ENCODE measurements at places on chromosomes 2 and 18.

DNA sequence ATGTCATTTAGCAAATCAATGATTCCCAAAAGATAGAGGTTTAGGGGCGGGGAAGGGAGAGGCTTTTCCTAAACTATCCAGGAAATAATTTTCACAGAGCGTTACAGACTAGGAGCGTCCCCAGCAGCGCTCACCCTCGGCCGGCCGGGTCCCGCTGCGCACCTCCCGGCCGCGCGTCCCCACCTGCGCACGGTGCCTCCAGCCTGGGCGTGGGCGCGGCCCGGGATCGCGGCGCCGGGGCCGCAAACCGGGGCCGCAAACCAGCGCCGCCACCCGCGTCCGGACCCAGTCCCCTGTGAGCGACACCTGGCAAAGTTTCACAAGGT is 684 bp upstream of the ZCCHC2 start:
- no peak for DNase-seq

DNA sequence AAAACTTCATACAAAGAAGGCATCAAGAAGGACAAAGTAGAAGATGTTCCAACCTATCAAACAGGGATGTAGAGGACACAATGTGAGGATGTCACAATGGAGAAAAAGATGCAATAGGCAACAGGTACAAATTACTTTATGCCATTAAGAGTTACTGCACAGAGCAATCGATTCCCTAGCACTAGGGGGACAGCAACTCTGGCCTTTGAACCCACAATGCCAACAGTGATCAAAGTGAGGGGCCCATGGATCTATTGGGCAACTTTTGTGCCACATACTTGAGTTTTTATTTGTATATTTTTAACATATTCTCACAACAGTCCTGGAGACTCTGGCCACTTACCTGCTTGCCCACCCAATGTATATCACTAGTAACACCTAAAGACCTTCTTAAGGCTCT is 220.2 kb downstream of the HNMT start:
- DNase-seq: no peak

DNA sequence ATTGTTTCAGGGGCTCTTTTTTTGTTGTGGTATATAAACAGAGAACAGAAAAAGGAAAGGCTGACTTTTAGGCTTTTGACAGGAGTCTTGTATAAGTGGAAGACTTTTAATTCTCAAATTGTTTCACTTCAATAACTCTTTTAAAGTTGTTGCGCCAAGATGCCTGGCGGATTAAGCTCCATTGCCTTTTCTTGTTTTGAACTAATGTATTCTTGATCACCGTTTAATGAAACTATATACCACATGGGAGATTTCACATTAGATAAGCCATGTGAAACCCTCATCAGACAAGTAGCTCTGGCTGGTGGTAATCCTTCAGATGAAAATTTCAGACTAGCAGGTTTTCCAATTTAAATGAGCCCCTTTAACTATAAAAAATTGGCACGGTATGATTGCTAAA is 257.4 kb downstream of the CCDC178 start:
- DNase-seq: no peak

DNA sequence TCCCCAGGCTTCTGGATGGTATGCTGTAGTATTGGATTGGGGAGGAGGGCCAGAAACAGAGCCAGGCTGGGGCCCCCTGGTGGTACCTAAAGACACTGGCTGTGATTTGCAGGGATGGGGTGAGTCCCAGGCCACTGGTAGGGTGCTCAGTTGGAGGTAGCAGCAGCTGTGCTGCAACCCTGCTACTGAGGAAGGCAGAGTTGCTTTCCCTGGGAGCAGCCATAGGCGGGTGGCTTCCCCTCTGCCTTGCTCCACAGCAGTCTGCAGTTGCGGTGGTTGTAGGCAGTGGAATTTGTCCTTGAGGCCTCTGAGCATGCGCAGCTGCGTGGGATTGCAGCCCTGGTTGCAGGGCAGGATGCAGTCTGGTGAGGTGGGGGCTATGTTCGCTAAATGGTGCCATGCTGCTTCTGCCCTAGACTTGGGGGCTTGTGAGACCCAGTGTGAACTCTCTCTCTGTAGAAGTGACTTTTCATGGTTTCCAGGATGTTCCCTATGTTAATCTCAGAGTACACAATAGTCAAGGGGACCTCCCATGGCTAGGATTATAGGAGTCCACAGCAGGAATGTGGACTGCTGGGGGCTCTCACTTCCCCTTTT is 443.5 kb downstream of the XIRP2 start:
- DNase-seq: no peak

DNA sequence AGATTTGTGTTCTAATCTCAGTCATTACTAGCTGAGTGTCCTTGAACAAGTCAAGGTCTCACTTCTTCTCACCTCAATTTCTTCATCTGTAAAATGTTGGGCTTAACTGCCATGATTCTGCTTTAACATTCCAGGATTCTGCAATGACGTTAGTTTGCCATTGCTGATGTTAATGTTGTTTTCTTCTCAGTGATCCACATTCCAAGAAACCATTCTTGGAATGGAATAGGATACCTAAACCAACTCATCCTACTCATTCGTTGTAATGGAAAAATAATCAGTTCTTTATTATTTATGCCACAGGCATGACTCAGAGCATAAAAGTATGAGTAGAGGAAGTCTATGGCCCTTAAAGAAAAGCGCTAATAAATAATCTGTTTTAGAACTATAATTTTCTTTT is 140.2 kb upstream of the ETAA1 start:
- DNase-seq: no peak

- no peak for DNase-seq
Measured at GRCh38 chr2:186201371-186201770, 284.7 kb upstream of the ZC3H15 start.

DNA sequence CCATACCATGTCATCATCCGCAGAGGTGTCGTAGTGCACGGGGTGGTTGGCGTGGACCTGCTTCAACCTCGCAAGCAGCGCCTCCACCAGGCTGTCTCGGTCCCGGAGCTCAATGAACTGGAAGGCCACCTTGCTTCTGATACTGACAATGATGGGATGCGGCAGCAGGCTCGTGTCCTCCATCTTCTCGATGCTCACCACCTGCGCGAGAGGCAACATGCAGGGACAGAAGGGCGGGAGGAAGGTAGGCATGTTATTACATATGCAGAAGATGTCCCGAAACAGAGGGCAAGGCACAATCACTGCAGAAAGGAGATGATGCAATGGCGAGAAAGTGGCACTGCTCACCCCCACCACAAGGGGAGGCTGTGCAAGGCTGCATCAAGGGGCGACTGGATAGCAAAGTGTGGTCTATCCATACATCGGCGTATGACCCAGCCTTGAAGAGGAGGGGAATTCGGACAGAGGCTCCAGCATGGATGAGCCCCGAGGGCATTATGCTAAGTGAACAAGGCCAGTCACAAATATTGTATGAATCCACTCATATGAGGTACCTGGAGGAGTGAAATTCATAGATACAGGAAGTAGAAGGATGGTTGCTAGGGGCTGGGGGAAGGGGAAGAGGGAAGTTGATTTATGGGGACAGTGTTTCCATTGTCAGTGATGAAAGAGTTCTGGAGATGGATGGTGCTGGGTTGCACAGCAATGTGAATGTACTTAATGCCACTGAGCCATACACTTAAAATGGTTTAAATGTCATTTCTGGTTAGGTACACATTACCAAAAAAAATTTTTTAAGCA is 36.6 kb downstream of the RPL31 start:
- DNase-seq: no peak

GRCh38 chr18:48409591-48410094 is 460 bp upstream of the ZBTB7C start:
- DNase-seq: no peak

DNA sequence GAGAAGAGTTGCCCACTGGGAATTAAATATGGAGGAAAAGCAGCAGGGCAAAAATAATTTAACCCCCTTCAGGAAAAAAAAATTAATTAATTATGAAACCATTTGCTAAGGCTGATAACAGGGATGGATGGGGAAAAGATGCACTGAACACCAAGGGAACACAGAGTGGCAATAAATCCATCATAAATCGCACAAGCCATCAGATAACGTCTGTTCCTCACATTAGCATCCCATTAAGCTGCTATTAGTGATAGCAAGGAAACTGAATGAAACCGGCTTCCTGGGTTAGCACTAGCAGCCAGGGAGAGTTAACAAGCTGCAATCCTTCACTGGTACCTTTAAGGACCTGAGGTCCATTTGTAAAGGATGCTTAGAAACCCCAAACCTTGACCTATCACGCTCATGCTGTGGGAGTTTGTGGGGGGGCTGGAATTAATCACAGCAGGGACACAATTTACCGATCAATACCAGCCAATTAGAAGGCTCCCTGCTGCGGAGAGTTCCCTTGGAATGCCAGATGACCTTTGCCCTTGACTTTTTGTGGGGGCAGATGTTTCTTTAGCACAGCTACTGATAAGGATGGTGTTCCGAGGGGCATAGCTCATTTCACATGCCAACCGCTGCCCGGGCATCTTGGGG is 175.5 kb upstream of the KLF7 start:
- DNase-seq: no peak

GRCh38 chr18:70781860-70782453 is 493.1 kb downstream of the SOCS6 start:
- peak; percentile 47 for DNase-seq

- no peak for DNase-seq
Measured at GRCh38 chr2:10906926-10907625, 4.7 kb upstream of the KCNF1 start.

Measured in activated T-cell treated with anti-CD3 and anti-CD28 coated beads for 1 hour (primary cell).